Stimulated activated CD4-positive, alpha-beta T cell treated with anti-CD3 and anti-CD28 coated beads, Interleukin-1b, Interleukin-23, amount 100 ng/mL, for 48 hours (primary cell): ENCODE measurements at places on chromosomes 7 and 10.
A peak's percentile ranks its signal among the peaks of the same experiment; 100 is the strongest.

DNA sequence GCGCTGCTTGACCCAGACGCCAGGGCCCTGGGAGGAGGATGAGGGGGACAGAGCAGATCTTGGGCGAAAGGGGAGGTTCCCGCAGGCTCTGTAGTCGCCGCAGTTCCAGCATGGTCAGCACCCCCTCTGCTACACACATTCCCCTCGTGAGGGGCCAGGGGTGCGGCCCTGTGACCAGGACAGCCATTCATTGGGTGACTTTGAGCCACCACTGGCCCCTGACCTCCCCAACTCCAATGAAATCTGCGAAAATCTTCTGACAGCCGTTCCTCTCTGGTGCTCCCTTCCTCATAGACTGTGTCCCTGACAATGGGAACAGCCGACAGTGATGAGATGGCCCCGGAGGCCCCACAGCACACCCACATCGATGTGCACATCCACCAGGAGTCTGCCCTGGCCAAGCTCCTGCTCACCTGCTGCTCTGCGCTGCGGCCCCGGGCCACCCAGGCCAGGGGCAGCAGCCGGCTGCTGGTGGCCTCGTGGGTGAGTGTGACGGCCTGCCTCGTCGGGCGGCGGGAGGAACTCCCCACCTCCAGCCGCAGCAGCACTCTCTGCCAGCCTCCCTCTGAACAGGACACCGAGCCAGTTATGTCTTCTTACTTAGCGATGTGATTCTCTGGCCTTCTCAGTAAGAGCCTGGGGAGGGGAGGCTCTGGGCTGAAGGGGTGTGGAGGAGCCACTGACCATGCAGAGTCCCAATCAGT lies 825 bp downstream of the TMEM176A start:
- no peak for DNase-seq

DNA sequence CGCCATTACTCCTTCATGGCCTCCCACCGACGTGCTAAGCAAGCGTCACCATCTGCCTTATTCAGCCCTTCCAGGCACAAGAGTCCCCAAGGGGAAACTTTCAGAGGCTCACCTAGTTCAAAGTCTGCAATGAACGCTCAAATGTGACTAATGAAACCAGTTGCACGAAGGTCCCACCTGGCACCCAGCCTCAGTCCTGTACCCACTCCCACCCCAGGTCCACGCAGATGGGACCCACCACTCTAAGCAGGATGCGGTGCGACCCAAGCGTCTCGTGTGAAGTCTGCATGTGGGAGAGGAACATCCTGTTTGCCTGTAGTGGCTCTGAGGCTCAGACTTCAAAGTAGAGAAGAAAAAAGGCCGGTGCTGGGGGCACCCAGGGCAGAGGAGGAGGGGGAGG lies 40.3 kb downstream of the RGS10 start:
- peak; percentile 83 for DNase-seq

DNA sequence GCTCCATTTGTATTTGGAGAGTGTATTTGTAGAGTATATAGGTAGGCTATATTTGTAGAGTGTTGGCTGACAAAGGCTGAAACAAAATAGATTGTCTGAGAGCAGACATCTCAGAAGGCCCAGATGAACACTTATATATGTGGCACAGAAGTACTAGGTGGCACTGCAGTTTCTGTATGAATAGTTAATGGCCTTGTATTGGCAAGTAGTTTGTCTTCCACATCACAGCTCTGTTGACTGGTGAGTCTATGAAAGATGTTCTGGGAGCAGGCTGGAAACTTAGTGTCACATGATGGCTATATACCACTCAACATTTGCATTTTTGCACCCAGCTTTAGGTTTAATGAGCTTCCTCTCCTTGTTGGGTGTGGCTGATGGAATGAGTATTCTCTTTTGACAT lies 51.9 kb downstream of the CCNY start:
- no peak for DNase-seq

DNA sequence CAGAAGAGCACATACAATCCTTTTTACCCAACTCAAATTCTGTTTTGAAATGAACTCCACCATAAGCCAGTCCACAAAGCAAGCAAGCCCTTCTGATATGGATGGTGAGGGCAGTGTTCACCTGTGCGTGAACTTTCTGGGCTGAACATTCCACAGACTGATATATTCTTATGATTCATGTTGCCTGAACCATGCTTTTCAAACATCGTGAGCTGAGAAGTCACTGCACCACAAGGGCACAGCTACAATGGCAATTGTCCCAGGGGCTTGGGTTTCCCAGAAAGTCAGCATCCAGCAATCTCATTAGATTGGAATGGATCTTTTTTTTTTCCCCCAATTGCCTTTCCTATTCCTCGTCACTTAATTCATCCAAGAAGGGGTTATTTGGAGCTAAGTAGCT lies 86.9 kb upstream of the ZNF438 start:
- DNase-seq = no peak

GRCh38 chr7:155729847-155730246 lies 82.4 kb downstream of the SHH start:
- no peak for DNase-seq
